COR-L47 (cell line): ENCODE measurements at places on chromosomes 6 and 20.

- DNase-seq, result no peak
Observed at GRCh38 chr20:13202565-13202964, 18.5 kb upstream of the ISM1 start.

GRCh38 chr6:108847738-108848115 lies 495 bp upstream of the ARMC2 start:
- DNase-seq, result no peak

DNA sequence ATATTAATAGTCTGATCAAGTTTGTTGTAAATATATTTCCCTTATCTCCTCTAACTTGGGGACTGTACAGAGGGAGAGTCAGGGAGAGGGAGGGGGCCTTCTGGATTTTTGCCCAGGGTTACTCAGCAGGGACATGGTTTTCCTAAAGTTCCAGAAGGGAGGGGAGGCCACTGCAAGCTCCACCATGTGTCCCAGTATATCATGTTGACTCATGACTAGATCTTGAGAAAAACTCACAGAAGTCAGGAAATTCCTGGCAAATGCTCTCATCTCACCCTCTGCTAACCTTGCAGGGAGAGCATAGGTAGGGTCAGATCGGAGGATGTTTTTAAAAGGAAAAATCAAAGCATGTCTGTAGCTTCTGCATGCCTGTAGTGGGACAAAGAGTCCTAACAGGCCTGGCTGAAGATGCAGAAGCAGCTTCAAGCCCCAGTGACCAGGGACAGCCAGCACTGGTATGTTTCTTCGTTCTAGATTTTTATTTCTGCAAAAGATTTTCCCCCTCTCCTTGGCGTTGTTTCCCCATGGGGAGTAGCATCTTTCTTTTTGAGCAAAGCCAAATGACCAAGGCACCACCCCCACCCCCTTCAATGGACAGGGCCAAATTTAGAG lies 272.9 kb upstream of the SUPT3H start:
- no peak for DNase-seq

DNA sequence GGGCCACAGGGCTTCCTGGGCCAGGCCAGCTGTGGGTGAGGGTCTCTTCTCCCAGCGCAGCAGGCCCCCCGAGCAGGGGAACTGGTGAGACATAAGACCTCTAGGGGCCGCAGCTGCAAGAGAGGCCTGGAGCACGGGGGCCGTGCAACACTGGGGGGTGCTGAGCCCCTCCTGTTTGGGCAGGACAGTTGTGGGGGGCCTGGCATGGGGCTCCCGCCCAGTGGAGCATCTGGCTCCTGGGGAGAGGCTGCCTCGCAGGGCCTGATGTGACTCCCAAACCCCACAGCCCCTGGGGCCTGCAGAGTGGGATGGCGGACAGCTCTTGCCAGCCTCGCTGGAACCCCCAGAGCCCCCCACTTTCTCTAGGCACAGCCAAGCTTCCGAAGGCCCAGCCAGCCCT lies 16.9 kb upstream of the GATA5 start:
- no peak for DNase-seq

GRCh38 chr6:35181308-35181932 lies 32.3 kb upstream of the SCUBE3 start:
- DNase-seq, result no peak

DNA sequence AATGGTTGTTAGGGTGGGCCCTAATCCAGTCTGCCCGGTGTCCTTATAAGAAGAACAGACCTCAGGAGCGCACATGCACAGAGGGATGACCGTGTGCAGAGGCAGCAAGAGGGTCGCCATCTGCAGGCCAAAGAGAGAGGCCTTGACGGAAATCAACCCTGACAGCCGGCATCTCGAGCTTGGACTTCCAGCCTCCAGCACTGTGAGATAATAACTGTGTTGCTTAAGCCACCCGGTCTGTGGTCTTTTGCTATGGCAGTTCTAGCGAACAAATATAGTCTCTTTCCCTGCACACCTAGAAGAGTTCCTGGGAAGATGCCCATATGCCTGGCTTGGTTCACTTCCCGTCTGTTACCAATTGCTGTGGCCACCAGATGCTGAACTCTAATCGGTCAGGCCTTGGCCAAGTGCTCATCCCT lies 35.3 kb upstream of the PTGIS start:
- no peak for DNase-seq

- no peak for DNase-seq
Observed at GRCh38 chr6:119173249-119174084, 95.0 kb upstream of the FAM184A start.

DNA sequence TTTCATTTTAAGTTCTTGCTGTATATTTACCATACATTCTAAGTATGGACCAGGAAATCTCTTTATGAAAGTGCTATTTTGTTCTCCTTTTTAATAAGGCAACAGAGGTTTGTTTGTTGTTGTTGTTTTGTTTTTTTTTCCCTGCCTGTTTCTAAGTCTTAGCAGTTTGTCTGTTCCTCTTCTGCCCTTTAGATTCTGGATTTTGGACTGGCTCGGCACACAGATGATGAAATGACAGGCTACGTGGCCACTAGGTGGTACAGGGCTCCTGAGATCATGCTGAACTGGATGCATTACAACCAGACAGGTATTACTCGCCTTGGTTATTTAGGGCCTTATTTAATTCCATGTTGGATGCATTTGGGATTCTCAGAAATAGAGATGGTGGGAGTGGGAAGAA lies 48.0 kb downstream of the MAPK14 start:
- no peak for DNase-seq

GRCh38 chr6:25336996-25337395 lies 57.8 kb downstream of the CARMIL1 start:
- DNase-seq, result no peak

DNA sequence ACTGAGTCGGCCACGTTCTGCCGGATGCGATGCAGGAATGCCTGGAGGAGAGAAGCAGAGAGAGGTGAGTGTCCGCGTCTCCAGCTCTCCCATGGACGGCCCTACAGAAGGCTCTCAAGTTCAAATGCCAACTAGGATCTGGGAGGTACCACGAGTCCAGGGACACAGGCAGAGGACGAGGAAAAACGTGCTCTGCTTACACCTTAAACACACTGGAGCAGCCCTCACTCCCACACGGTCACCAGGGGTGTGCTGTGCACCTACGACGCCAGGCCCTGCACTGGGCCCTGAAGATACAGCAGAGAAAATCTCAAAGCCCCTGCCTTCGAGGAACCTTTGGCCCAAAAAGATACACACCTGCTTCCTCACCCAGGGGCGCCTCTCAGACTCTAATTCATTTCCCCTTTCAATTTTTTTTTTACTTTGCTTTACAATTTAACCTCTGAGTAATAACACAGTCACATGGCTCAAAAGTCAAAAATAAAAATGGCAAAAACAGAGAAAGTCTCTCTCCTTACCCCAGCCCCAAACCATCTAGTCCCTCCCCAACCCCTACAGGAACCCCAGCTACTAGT lies 79.9 kb downstream of the PREX1 start:
- DNase-seq, result no peak

- DNase-seq, result no peak
Observed at GRCh38 chr6:131787079-131787478, 20.7 kb upstream of the ENPP1 start.

- no peak for DNase-seq
Observed at GRCh38 chr20:32871627-32872160, 13.0 kb downstream of the EFCAB8 start.

DNA sequence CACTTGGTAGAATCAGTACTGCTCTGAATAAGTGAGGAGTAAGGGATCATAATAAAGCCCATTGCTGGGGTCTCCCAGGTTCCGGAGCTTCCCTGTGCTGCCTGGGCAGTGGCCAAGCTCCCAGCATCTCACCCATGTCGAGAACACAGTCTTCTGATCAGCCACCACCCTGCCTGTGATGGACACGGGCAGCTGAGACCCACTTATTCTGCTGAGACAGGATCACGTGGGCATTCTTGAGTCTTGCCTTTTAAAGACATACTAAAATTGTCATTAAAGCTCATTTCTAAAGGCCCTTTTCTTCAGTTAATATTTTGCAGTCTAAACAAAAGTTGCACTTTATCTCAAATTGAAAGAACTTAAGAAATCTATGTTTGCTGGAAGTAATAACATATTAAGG lies 42.7 kb upstream of the SLC22A2 start:
- DNase-seq, result no peak

DNA sequence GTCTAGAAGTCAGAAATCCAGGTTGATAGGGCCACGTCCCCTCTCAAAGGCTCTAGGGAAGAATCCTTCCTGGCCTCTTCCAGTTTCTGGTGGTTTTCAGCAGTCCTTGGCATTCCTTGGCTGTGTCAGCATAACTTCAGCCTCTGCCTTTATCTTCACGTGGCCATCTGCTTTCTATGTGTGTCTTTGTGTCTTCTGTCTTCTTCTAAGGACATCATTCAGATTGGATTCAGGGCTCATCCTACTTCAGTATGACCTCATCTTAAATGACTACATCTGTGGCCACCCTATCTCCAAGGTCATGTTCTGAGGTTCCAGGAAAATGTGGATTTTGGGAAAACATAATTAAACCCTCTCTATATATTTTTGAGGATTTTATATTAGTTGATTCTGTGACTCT lies 23.0 kb downstream of the C6orf89 start:
- DNase-seq, result no peak
